ENCODE measurements at places on chromosomes 5 and 9. TPM values are rescaled to one million over a fixed set of nuclear protein-coding genes. Genes with fewer than 3 reads are reported as not detected.

The NIM1K gene
- 0.34 TPM for total RNA-seq

The PCDHB13 gene
- total RNA-seq, result 4.0 TPM

The LOX gene
- 5.6 TPM for total RNA-seq

The CRHBP gene
- 50.4 TPM for total RNA-seq

The STK32A gene
- 3.1 TPM for total RNA-seq

DNA sequence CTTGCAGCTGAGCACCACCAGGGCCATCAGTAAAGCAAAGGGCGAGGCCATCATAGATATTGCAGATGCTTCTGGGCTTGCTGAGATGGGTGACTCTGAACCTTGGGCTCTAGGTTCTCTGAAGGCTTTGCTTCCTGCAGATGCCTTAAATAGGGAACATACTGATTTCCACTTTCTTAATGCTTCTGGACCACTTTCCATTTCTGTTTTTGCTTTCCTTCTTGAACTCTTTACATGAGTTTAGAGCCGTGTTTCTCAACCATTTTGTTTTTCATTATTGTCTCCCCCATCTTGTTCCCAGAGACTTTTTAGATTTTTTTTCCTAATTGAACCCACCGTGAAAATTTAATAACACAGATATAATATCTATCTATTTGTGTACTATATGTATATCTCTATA lies at the start of gene IFNA13:
Gene IFNA13 (minus strand): TSS at position 101 of the 400 bp plus-strand sequence. CDS start 47 bp downstream, at position 54.
- no peak for DNase-seq

DNA sequence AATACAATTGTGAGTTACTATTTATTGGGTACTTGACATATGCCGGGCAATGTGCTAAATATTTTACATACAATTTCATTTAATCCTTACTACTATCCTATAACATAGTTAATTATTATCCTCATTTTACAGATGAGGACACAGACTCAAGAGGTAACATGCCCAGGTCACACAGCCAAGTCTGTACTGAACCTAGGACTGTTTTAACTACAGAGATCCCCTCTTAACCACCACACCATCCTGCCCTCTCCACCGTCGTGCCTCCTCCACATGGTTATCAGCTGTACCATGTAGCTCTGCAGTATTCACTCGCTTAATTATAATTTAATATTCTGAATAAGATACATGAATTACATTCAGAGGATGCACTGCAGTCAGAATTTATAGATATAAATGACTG lies 5.3 kb downstream of the RAB14 start:
- no peak for DNase-seq

GRCh38 chr9:121852241-121852640 lies 200.8 kb downstream of the DAB2IP start:
- no peak for DNase-seq

DNA sequence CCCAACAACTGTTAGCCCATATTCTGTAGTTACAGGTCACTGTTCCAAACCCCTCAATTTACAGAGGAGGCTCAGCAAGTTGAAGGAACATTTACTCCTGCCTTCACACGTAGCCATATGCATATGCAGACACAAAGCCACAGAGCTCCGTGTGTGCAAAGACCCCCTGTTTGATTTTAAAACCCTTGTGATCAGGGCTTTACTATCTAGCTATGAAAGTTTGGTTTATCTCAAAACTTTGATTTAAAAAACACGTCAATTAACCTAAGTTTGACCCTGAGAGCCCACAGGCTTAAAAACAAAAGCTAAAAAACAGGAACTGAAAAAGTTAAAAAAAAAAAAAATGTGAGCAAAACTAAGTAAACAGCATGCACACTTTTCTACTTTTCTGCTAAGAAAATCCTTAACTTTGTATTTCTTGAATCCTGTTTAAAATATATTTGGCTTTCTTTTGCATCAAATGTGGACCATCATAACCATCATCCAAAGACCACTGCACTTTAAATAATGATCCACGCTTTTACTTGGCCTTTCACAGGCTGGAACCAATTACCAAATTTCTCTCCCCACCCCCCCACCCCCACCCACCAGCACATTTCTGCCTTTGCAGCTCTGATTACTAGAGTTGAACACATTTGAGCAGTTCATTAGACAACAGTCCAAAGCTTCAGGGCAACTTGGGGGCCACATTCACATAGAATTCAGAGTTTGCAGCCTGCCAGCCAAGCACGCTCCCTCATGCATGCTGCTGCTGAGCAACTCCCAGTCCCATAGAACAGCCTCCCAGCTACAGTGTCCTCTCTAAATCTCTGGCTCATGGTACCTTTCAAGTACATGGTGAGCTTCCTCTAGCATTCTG lies 128.8 kb upstream of the MAP3K1 start:
- DNase-seq, result peak; percentile 83

DNA sequence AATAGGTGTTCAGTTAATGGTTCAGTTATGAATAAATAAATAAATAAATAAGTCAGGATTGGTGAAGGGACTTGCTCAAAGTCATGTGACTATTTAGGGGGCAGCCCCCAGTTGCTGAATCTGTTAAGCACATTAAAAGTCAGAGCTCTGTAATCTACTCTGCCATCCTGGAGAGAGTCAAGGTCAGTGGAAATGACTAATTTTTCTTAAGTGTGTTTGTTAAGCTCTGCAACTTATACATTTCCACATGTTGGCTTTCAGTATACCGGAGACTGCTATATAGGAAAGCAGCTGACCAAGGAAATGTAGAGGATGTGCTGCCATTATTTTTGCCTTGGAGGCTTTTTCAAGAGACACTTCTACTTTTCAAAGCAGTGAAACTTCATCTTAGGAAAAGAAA lies 57.9 kb downstream of the KIAA1958 start:
- no peak for DNase-seq

DNA sequence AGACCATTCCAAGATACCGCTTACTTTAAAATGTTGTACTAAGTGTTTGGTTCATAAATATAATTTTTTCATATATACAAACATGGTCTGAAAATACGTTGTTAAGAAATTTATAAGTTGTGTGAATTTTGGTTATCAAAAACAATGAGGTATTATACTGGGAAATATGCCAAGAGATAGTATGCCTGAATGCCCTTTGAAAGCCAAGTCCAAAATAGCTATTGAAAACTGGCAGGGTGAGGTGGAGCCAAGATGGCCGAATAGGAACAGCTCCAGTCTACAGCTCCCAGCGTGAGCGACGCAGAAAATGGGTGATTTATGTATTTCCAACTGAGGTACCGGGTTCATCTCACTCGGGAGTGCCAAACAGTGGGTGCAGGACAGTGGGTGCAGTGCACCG lies 533.5 kb downstream of the ZNF608 start:
- DNase-seq, result no peak

DNA sequence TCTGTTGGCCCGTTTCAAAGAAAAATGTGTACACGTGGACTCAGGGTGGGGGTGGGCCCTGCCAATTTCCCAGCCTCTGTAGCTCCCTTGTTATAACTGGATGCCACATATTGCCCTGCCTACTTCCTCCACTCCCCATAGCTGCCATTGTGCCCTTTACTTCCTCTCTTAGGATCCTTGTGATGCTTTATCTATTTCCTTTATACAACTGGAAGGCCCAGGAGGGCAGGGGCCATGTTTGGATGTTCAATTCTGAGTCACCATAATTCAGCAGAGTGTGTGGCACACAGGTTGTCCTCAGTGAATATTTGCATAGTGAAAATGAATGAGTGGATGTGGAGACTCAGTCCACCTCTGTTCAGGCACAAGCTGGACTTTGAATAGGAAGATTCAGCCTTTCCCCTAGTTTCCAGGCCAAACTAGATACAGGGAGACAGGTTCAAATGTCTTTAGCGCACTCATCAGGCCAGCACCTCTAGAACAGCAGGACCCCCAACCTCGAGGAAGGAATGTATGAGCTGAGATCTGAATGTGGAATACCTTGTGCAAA lies 10.6 kb upstream of the FEM1C start:
- DNase-seq, result no peak

DNA sequence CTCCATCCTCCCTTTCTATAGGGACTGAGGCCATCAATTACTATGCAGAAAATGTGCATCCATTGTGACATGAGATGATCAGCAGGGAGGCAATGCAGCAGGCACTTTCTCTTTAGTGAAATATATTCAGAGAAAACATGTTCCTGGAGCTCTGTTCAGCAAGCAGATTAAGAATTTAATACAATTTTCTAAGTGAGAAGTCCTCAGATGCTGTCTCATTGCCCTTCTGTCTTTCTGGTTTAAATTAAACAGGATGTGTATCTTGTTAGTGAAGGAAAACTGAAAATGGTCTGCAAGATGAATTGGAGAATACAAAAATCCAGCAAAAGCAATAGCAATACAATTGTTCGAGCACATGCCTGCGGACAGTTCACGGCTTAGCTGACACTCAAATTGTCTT lies 445.8 kb upstream of the RIOK2 start:
- no peak for DNase-seq

GRCh38 chr9:78612091-78612490 lies 315.2 kb downstream of the PSAT1 start:
- no peak for DNase-seq

- no peak for DNase-seq
These were observed 158.4 kb downstream of the NIPBL start for GRCh38 chr5:37034955-37035354.

All from spleen (tissue), 13 donors.